ENCODE measurements at places on chromosomes 7 and 10.

- DNase-seq, result no peak
Observed at GRCh38 chr10:132551808-132552130, 14.2 kb downstream of the INPP5A start.

- peak; percentile 56 for DNase-seq
Observed at GRCh38 chr10:91909117-91909677, at the start of gene FGFBP3. Gene FGFBP3, minus strand, starts transcription at chr10:91909486. Its CDS starts 517 bp downstream, at chr10:91908969.

DNA sequence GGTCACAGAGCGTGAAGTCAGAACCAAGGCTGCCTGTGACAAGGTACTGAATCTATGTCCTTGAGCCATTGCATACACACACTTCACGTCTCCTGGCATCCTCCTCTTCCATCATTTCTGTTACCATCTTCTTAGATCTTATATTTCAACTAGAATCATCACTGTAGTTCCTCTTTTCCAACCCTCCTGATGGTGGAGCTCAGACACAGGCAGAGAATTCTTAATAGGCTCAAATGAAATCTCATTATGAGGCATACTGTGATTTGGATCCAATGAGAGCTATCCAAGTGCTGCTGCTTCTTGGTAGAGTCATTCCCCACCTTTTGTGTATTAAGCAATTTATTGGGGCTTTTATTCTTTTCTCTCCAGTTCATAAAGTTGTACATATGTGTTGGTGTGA, 113.2 kb downstream of the CALCR start:
- peak; percentile 57 for DNase-seq

- no peak for DNase-seq
Observed at GRCh38 chr10:55400075-55400849, 599.2 kb upstream of the PCDH15 start.

GRCh38 chr7:29488977-29489376, 74.7 kb upstream of the PRR15 start:
- no peak for DNase-seq

GRCh38 chr10:5587151-5588079, 62.7 kb downstream of the CALML3 start:
- no peak for DNase-seq

GRCh38 chr10:68086011-68086410, 10.9 kb upstream of the HERC4 start:
- no peak for DNase-seq

DNA sequence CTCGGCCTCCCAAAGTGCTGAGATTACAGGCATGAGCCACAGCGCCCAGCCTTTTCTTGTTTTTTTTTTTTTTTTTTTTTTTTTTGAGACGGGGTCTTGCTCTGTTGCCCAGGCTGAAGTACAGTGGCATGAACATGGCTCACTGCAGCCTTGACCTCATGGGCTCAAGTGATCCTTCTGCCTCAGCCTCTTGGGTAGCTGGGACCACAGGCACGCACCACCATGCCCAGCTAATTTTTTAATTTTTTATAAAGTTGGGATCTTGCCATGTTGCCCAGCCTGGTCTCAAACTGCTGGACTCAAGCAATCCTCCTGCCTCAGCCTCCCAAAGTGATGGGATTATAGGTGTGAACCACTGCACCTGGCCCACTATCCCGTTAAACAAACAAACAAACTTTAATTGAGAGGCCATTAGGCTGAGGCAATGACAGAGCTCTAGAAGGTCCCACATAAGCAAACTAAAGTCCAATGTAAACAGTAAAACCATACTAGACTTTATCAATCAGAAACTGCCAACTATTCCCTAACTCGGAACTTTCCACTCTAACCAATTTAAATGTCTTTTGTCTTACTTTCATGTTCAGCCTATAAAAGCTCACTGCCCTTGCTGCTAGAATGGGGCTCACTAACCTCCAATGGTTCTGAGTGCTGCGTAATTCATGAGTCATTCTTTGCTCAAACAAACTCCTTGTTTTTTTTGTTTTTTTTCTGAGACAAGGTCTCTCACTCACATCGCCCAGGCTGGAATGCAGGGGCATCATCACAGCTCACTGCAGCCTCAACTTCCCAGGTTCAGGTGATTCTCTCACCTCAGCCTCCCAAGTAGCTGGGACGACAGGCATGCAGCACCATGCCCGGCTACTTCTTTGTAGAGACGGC, 1.9 kb downstream of the DHX32 start:
- DNase-seq, result peak; percentile 80

- DNase-seq, result no peak
Observed at GRCh38 chr10:49534670-49535381, 4.1 kb downstream of the ERCC6 start.

GRCh38 chr10:116809483-116810119, 39.7 kb upstream of the ENO4 start:
- peak; percentile 38 for DNase-seq

DNA sequence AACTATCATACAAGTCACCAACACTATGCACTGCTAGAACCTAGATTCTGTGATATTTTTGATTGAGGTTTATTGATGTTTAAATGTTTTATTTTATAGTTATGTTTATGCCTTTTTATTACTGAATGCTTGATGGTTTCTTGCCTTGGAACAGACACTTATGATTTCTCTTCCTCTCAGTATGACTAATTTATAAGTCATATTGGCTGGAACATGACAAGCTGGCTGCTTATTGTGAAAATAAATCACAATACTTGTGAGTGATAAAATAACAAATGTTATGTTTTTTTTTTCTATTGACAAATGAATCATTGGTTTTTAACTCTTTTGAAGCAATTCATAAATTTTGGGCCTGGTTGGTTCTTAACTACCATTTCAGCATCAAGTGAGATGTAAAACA, 142.0 kb upstream of the MALRD1 start:
- no peak for DNase-seq

DNA sequence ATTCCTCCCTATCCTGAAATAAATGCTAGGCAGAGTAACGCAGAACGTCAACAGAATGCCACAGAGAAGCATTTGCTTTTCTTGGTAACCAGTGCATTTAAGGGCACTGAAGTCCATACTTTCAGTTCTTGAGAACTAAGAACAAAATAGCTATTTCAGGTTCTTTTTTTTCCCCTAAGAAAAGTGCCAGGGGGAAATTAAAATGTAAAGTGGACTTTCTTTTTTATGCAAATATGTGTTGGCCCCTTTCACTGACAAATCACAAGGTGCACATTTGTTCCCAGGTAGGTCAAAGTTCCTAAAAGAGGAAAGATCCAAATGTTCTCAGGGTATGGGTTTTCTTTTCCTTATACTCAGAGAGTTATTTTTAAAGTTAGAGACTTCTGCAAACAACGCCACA, 151.5 kb downstream of the HPSE2 start:
- DNase-seq, result no peak

- DNase-seq, result no peak
Observed at GRCh38 chr7:18163091-18163490, 135.4 kb upstream of the PRPS1L1 start.

DNA sequence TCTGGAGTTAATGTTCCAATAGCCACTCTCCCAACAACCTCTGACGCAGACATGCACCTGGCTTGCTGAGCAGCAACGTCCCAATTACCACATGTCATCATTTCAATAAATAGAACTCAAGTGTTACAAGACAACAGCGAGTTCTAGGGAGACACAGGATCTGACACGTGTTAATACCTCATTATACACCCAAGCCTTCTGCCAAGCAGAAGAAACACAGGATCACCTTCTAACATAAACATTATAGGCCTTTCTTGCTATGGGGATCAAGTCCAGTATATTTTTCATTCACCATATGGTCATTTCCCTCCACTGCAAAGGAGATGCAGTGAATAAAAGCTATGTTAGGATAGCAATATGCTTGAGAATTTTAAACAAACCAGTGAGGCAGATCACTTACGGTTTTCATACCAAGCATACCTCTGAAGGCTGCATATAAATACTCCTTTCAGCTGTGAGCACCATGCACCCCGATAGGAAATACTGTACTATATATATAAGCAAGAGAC, 74.2 kb downstream of the JAZF1 start:
- no peak for DNase-seq

DNA sequence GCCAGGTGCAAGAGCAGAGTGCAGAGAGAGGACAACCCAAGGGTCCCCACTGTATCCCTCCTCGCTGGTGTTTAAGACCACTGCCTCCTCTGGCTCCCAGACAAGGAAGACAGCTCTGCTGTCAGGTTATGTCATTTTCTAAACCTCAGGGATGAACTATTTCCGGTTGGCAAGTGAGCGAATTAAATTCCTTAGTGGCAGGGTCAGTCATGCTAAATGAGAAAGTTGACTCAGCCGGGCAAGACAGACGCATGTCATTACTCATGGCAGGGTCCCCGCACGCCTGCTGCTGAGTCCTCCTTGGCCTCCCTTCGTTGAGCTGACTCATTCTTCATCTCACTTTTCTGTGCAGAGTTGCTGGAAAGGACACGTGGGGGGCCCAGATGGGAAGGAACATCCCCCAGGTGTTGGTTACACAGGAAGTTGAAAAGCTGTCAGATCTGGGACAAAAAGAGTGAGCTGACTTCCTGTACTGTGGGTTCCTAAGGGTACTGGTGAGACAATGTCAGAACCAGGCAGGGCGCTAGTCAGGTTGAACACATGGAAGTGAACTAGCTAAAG, 47.1 kb upstream of the UCN3 start:
- DNase-seq, result peak; percentile 33

- no peak for DNase-seq
Observed at GRCh38 chr7:36064676-36065075, 88.4 kb upstream of the EEPD1 start.

DNA sequence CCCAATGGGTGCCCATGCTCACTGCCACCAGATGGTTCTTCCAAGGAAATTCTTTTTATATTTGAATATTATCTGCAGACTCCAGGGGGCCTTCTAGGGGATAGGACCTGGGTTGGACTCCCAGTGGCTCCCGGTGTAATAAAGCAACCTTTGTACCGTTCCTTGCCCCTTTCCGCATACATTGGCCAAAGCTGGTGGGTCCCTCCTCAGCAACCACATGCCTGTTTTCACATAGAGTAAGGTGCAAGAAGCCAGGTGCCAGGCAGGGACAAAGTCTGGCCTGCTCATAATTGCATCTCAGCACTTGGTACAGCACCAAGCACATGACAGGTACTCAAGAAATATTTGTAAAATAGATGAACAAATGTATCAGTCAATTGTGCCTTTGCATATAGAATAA, 46.4 kb upstream of the PPP1R3C start:
- DNase-seq, result no peak

DNA sequence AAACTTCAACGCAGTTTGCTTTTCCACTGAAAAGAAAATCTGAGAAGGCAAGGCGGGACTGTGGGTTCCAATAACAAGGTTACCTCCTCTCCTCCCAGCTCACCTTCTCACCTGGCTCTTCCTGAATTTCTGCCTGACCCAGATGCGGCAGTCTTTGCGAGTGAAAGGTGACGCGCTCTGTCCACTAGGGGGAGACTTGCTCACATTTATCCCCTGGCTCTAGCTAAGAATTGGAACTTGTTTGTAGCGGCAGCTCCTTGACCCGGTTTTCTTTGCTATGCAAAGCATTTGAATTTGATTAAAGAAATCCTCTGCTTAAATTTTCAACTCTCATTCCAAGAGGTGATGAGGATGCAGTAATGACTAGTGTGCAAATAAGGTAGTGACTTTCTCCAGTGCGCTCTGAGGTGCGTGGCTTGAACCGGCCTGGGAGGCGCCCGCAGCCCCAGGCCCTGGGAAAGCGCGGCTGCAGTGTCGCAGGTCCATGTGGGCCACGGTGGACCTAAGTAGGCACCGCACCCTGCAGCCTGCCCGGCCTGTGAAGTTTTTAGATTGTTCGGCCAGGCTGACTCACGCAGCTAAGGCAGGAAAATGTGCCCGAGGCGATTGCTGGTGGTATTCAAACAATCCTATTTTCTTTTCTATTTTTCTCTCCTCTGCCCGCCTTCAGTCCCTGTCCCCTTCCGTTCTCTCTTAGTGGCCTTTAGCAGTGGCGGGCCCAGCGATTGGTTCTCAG, 336.9 kb upstream of the NPSR1 start:
- peak; percentile 90 for DNase-seq

DNA sequence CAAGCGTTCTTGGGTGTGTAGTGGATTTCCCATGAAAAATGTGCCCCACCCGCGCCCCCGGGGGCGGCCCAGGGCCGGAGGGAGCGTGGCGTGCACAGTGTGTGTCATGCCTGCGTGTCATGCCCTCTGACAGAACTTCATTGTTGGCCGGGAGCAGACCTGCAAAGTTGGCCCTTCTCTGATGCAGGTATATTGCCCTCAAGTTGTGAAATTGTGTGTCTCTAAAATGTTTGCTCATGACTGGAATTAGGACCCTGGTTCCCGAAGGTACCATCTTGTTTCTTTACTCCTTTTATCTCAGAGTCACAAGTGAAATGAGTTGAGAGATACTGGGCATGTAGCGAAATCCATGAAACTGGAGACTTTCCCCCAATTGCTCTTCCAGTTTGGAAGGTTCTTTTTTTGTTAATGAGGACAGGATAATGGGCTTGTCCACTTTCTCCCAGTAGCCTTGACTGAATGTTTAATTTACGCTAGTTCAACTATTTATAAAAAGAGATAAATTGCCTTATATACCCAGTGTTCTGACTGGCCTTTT, 26.2 kb downstream of the ADK start:
- no peak for DNase-seq

DNA sequence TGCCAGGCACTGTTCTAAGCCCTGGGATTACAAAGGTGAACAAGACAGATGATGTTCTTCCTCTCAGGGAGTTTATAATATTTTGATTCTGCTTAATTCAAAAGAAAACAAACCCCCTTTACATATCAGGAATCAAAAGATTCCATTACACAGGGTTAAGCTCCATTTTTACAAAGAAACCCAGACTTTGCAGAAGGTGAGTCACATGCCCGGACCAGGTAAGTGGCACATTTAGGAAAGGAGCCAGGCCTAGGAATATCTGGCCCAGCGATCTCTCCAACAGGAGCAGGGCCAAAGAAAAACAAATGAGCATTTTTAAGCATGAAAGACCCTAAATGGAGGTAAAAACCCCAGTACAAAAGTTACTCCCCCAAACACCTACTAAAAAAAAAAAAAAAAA, 1.1 kb downstream of the STN1 start:
- DNase-seq, result no peak

DNA sequence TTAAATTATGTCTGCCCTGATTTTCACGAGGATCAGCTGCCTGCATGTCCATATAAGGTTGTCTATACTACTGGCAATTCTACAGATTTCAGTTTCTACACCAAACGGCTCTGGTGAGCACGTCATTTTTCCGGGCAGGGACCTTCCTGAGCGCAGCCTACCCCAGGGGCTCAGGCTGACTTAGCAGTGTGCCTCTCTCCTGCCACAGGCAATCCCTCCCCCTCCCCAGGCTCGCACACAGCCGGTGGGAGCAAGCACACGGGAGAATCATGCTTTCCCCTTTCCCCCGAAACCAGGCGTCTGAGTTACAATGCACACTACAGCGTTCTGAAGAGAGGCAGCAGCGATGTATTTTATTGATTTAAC, 1.7 kb downstream of the KLF6 start:
- no peak for DNase-seq

- DNase-seq, result no peak
Observed at GRCh38 chr7:93316730-93317129, 84.6 kb downstream of the VPS50 start.

GRCh38 chr7:132423594-132424200, 152.6 kb downstream of the PLXNA4 start:
- no peak for DNase-seq

GRCh38 chr10:95532536-95532935, 28.6 kb downstream of the SORBS1 start:
- DNase-seq, result no peak

- no peak for DNase-seq
Observed at GRCh38 chr10:111429288-111430028, 352.6 kb downstream of the ADRA2A start.
